ENCODE measurements at places on chromosomes 16 and 17. TPM values are rescaled to one million over a fixed set of nuclear protein-coding genes. Genes with fewer than 3 reads are reported as not detected.

DNA sequence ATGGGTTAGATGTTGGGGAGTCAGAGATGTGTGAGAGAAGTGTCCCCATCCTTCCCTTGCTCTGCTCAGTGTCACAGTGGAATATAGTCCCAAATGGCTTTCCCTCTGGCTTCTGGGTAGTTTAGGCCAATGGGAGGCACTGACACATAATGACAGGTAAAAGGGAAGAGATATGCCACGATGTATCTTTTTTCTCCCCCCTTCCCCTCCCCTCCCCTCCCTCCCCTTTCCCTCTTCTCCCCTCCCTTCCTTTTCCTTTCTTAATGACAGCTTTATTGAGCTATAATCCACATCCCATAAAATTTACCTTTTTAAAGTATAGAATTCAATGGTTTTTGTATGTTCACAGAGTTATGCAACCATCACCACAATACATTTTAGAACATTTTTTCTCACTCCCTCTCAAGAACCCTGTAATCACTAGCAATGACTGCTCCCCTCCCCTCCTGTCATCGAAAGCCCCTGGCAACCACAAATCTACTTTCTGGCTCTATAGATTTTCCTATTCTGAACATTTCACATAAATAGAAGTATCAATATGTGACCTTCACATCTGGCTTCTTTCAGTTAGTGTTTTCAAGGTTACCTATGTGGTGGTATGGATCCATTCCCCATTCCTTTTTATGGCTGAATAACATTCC lies 617 bp upstream of the CCR7 start:
- DNase-seq: no peak

- no peak for DNase-seq
These were observed 29.1 kb downstream of the FANCA start for GRCh38 chr16:89787365-89787805.

DNA sequence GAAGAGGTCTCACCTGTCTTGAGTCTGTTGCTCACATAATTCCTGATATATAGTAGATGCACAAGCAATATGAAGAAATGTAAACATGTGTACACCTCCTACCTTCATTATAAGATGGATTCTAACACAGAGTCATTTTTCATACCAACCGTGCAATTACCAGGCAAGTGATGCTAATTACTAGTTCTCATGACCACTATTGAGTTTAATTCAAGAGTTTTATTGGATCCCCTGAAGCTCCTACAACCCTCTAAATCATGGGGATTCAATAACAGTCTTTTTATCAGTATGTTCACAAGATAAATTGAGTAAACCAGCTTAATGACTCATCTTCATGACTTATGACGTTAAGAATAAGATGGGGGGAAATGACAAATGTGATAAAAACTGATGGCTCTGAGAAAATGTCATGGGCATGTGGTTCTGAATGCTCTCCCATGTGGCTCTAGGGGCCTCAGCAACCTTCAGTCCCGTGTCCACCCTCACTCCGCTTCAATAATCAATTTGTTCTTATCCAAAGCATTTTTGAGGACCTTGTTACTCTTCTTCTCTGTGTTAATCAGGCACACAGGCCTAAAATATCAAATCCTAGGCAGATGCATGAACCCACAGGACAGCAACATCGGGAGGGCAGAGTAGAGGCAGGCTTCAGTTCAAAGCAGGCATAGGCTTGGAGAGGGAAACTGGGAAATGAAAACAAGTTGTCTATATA lies 42.8 kb downstream of the PRAC1 start:
- no peak for DNase-seq

Gene COPZ2
- 16.9 TPM for total RNA-seq

DNA sequence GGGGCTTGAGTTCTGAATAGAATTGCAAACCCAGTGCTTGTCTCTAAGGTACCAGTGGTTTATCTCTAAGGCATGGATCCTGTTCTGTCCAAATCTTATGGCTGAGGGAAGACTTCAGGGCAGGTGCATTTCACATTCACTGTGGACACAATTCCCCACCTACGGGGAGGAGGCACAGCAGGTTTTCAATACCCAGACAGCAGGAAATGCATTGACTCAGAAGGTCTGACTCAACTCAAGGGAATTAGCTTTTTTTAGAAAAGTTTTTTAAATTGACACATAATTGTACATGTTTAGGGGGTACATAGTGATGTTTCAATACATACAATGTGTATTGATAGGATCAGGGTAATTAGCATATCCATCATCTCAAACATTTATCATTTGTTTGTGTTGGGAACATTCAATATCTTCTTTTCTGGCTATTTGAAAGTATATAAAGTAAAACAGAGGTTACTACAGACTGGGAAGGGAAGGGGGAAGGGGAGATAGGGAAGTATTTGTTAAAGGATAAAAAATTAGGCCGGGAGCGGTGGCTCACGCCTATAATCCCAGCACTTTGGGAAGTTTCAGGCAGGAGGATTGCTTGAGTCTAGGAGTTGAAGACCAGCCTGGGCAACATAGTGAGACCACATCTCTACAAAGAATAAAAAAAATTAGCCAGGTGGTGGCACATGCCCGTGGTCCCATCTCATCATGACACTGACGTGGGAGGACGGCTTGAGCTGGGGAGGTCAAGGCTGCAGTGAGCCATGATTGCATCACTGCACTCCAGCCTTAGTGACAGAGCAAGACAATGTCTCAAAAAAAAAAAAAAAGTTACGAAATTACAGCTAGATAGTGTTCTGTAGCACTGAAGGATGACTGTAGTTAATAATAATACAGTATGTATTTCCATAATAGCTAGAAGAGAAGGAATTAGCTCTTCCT lies 54.9 kb downstream of the RGS9 start:
- no peak for DNase-seq

- no peak for DNase-seq
These were observed 390 bp downstream of the ZNRF1 start for GRCh38 chr16:74999219-74999608.

- no peak for DNase-seq
These were observed 1.5 kb upstream of the NPTX1 start for GRCh38 chr17:80477647-80478478.

DNA sequence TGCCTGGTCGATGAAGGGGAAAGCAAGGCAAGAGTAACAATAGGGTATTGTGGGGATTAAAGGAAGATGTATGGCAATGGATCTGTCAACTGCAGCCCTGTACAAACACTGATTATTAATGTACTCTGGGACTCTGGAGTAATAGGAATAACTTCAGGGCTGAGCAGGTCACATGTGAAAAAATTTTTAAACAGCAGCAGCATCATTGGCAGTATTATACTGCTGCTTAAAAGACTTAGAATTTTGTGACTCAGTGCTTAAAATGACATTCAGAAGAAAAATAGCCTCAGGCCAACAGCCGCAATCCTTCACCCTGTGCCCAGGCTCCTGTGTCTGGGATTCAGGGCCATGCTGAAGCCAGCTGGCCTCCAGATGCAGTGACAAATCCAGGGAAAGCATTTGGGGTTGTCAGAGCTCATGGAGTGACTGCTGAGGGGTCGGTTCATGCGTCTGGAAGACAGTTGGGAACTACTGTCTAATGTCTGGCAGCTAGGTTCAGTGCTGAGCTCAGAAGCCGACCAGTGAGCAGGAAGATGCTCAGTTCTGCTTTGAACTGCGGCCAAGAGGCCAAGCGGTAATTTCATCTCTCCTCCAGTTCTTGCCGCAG lies 22.2 kb downstream of the TEX2 start:
- no peak for DNase-seq

DNA sequence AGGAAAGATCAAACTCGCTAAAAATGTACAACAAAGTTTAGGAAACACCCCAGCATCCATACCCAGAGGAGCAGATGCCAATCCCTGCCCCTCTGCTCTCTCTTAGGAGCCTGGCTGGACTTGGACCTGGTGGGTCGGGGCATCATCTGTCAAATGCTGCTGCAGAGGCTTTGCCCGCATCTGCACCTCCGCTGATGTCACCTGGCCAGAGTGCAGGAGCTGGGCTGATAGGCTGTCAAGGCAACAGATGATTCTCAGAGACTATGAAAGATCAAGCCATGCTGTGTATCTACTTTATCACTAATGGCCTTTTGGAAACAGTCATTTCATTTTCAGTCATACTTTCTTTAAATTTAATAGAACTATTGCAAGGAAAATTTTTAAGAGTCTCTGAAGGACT lies 15.9 kb upstream of the LCMT1 start:
- DNase-seq: no peak

GRCh38 chr16:65728167-65728566 lies 606.3 kb upstream of the CDH11 start:
- DNase-seq: no peak
